ENCODE measurements at places on chromosomes 2 and 18. TPM values are rescaled to one million over a fixed set of nuclear protein-coding genes. Genes with fewer than 3 reads are reported as not detected.

GRCh38 chr18:47206945-47207637 is 30.9 kb upstream of the IER3IP1 start:
- peaks cover 46% of the 10 kb centered on the region for H3K27me3 ChIP-seq
- H3K27ac ChIP-seq = no peak overlapping the region
- no peak for DNase-seq
- no peaks in the 10 kb centered on the region for H3K36me3 ChIP-seq
- H3K4me1 ChIP-seq = no peaks in the 10 kb centered on the region

Gene RNF152
- total RNA-seq = 0.42 TPM

DNA sequence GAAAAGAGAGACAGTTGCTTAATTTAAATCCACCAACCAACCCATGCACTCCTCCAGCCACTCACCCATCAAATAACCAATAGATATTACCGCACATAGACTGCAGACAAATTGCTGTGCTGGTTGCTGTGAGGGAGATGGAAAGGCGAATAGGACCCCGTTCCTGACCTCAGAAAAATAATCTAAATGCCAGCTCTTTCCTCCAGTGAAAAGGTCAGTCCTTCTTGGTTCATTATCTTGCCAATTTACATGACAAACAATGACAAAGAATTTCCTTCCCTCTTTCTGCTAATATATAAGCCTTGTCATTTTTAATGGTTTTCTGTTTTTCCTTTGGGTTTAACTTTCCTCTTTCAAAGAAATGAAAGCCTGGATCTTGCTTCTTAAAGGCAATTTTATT is 61.6 kb downstream of the MEP1B start:
- H3K36me3 ChIP-seq = no peaks in the 10 kb centered on the region
- H3K27ac ChIP-seq = no peak overlapping the region
- no peak for DNase-seq
- H3K4me3 ChIP-seq = no peak overlapping the region
- H3K4me1 ChIP-seq = no peaks in the 10 kb centered on the region
- peaks cover 2% of the 10 kb centered on the region for H3K27me3 ChIP-seq

DNA sequence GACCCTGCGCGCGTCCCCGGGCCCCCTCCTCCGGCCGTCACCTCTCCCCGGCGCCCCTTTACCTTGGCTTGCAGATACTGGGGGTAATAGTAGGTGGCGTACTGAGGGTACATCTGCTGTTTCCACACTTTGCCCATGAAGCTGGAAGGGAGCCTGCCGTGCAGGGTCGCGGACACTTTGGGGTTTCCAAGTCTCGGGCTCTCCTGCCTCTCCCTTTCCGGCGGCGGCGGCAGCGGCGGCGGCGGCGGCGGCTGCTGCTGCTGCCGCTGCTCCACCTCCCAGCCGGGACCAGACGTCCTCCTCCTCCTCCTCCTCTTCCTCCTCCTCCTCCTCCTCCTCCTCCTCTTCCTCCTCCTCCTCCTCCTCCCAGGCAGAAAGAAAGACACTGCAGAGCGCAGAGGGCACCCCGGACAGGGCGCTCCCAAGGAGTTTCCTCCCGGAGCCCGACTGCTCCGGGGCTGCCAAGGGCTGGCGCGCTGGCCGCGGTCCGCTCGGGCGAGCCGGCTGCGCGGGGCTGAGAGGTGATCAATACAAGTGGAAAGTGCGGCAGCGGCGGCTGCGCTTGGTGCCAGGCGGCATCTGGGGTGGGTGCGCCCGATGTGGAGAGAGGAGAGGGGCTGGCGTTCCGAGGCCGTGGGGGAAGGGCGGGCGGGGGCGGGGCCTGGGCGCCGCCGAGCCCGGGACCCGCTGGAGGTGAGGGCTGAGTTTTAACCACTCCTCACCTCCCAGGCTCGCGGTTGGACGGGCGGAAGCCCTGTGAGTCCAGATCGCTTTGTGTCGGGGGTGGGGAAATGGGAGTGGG is at the start of gene RBMS1:
Gene RBMS1 (minus strand): TSS at position 581 of the 802 bp plus-strand sequence. CDS start 444 bp downstream, at position 137.
- H3K4me1 ChIP-seq = peaks cover 47% of the 10 kb centered on the region
- peak within 1 kb of the TSS; percentile 85 for H3K4me3 ChIP-seq
- H3K27me3 ChIP-seq = no peaks in the 10 kb centered on the region
- peak; percentile 66 for DNase-seq
- no peaks in the 10 kb centered on the region for H3K36me3 ChIP-seq

GRCh38 chr2:30684026-30684425 is 123.2 kb downstream of the CAPN13 start:
- no peaks in the 10 kb centered on the region for H3K4me1 ChIP-seq
- no peak overlapping the region for H3K4me3 ChIP-seq
- H3K27ac ChIP-seq = no peak overlapping the region
- no peaks in the 10 kb centered on the region for H3K36me3 ChIP-seq

Gene TM4SF20
- not detected for total RNA-seq
